ENCODE measurements at places on chromosomes 13 and 19. TPM values are rescaled to one million over a fixed set of nuclear protein-coding genes. Genes with fewer than 3 reads are reported as not detected.

- H3K27ac ChIP-seq, result no peak overlapping the region
- no peaks in the 10 kb centered on the region for H3K4me1 ChIP-seq
- no peaks in the 10 kb centered on the region for H3K27me3 ChIP-seq
These were observed 2.7 kb upstream of the ZFP82 start for GRCh38 chr19:36420961-36421748.

DNA sequence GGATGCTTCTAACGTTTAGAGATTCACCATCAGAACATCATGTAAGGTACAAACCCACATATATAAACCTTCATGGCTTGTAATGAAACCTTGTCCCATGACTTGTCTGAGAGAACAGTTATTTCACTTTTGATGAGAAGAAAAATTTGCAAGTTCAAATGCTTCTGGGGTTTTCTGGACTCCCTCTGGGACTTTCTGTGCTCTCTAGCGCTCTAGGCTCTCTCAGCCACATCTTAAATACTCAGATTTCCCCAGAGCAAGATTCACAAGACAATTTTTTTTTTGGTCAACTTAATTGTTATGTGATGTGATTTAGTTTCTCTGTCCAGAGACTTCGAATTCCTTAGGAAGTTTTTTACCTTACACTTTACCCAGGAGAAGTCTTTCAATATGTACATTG is 282.8 kb upstream of the EDNRB start:
- no peaks in the 10 kb centered on the region for H3K27me3 ChIP-seq
- no peak for DNase-seq
- H3K36me3 ChIP-seq, result no peaks in the 10 kb centered on the region
- no peak overlapping the region for H3K4me3 ChIP-seq
- H3K27ac ChIP-seq, result no peak overlapping the region

GRCh38 chr13:32993145-32993544 is 23.1 kb upstream of the KL start:
- no peak for DNase-seq
- H3K4me3 ChIP-seq, result no peak overlapping the region
- H3K27ac ChIP-seq, result no peak overlapping the region
- H3K27me3 ChIP-seq, result no peaks in the 10 kb centered on the region
- H3K36me3 ChIP-seq, result no peaks in the 10 kb centered on the region

- H3K4me1 ChIP-seq, result no peaks in the 10 kb centered on the region
- H3K27me3 ChIP-seq, result no peaks in the 10 kb centered on the region
- no peak overlapping the region for H3K4me3 ChIP-seq
- H3K36me3 ChIP-seq, result peaks cover 17% of the 10 kb centered on the region
These were observed 56.8 kb upstream of the GPR183 start for GRCh38 chr13:99363949-99364348.

- no peak for DNase-seq
- H3K27ac ChIP-seq, result no peak overlapping the region
- H3K4me3 ChIP-seq, result no peak overlapping the region
- H3K4me1 ChIP-seq, result no peaks in the 10 kb centered on the region
- H3K36me3 ChIP-seq, result no peaks in the 10 kb centered on the region
These were observed 15.8 kb upstream of the POP4 start for GRCh38 chr19:29590278-29590677.

- H3K4me1 ChIP-seq, result no peaks in the 10 kb centered on the region
- no peaks in the 10 kb centered on the region for H3K36me3 ChIP-seq
- no peaks in the 10 kb centered on the region for H3K27me3 ChIP-seq
These were observed 62.2 kb downstream of the SPATA13 start for GRCh38 chr13:24222756-24223155.

DENND1C gene
- 0.11 TPM for polyA plus RNA-seq

ZSCAN4 gene
- not detected for polyA plus RNA-seq

PTPRH gene
- polyA plus RNA-seq, result 1.1 TPM

OR7D2 gene
- not detected for polyA plus RNA-seq

C5AR1 gene
- polyA plus RNA-seq, result 1.3 TPM

ZNF850 gene
- 1.6 TPM for polyA plus RNA-seq

SBK3 gene
- polyA plus RNA-seq, result 0.03 TPM

Measured in SK-N-SH (cell line).